Omental fat pad (tissue), 4 donors: ENCODE measurements at places on chromosomes 3 and 15.

- no peak for DNase-seq
Observed at GRCh38 chr3:172354931-172355499, 93.2 kb downstream of the GHSR start.

- no peak for DNase-seq
Observed at GRCh38 chr3:22887664-22888291, 315.3 kb upstream of the UBE2E2 start.

DNA sequence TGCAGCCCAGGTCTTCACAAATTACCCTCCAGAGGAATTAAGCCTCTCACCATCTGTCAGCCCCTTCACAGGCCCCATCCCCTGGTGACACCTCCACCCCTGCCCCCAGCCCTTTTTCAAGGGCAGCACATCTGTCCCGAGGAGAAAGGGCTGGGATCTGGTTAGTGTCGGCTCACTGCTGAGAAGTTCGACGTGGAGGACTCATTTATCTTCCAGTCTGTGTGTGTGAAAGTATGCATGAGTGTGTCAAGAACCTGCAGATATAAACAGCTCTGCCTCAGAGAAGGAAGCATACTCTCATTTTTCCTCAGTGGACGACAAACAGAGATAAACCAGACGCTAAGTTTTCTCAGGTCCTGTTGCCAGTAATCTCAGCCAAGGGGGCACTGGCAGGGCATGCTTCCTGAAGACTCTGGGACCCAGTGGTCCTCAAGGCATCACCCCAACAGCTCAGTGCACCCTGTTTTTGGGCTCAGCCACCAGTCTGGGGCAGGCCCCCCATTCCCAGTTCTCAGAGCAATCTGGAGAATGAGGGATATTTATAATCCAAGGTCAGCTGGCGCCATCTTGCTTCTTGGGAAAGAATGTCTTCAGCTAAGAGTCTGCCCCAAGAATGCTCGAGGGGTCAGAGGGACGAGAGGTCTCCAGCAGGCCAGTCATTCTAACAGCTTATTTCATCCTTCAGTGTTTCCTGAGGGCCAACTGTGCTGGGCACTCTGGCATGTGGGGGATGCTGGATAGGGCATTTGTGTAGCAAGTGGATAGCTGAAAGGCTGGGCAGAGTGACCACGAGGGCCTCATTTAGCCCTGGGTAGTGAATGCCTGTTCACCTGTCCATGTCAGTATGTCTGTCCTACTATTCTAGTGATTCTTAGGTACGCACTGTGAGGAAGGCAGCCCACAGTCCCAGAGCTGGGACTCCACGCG, 73.6 kb downstream of the ADCY5 start:
- no peak for DNase-seq

- DNase-seq: no peak
Observed at GRCh38 chr3:187013159-187013716, 82.9 kb downstream of the ST6GAL1 start.

- DNase-seq: no peak
Observed at GRCh38 chr3:183372911-183373310, 55.5 kb downstream of the MCF2L2 start.

DNA sequence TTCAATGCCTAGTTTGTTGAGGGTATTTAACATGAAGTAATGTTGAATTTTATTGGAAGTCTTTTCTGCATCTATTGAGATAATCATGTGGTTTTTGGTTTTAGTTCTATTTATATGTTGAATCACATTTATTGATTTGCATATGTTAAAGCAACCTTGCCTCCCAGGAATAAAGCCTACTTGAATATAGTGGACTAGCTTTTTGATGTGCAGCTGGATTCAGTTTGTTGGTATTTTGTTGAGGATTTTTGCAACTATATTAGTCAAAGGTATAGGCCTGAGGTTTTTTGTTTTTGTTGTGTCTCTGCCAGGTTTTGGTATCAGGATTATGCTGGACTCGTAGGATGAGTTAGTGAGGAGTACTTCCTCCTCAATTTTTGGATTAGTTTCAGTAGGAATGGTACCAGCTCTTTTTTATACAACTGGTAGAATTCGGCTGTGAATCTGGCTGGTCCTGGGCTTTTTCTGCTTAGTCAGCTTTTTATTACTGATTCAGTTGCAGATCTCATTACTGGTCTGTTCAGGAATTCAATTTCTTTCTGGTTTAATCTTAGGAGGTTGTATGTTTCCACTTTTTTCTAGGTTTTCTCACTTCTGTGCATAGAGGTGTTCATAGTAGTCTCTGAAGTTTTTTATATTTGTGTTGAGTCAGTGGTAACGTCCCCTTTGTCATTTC, 209.8 kb upstream of the RBMS3 start:
- DNase-seq: no peak

GRCh38 chr3:120680193-120680894, 1.7 kb downstream of the HGD start:
- no peak for DNase-seq

- DNase-seq: no peak
Observed at GRCh38 chr3:8635631-8636030, 9.0 kb downstream of the SSUH2 start.

DNA sequence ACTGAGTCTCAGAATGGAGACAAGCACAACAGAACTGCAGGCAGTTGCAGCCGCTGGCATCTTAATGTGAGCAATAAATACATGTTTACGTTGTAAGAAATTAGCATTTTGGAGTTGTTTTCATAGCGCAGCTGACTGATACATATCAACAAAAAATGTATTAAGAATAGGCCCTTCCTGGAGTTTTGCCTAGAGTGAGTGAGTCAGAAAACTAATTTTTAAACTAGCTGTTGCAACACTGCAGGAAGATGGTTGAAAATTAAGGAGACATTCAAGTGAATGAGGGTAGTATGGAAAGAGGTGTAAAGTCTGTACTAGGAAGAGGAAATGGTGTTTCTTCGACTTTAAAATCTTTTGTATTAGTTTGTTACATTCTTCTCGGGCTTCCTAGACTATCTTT, 39.6 kb upstream of the TIMP4 start:
- DNase-seq: no peak

- DNase-seq: no peak
Observed at GRCh38 chr3:17290894-17291293, 406.1 kb downstream of the PLCL2 start.

DNA sequence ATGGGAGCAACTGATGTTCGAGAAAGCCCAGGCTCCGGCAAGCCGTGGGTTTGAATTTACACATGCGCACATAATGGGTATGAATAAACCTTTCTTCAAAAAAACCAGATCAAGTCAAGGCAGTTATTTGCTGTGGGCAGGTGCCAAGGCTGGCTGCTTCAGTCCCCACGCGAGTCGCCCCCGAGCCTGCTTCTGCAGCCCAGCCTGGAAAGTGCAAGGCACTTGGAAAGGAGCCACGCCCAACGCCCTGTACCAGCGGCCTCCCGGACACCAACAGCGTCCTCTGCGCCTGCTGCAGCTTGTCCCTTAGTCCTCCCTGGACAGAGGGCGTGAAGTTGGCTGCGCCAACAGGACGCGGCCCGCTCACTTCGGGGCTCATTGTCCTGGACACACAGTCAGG, 68.9 kb downstream of the KLF15 start:
- no peak for DNase-seq

GRCh38 chr3:192155194-192155593, 572.1 kb downstream of the FGF12 start:
- no peak for DNase-seq

DNA sequence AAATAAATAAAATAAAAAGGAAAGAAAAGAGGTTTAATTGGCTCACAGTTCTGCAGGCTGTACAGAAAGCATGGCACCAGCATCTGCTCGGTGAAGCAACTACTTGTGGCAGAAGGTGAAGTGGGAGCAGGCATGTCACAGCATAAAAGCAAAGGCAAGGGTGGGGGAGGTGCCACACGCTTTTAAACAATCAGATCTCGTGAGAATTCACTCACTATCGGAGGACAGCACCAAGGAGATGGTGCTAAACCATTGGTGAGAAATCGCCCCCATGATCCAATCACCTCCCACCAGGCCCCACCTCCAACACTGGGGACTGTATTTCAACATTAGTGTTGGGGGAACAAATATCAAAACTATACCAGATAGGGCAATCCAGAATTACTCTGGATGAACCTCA, 15.3 kb downstream of the SCG3 start:
- no peak for DNase-seq

- DNase-seq: no peak
Observed at GRCh38 chr15:98647774-98648653, at the start of gene IGF1R. TSS of gene IGF1R (plus strand) at chr15:98648539. CDS start at chr15:98649582, 1,043 bp downstream.

DNA sequence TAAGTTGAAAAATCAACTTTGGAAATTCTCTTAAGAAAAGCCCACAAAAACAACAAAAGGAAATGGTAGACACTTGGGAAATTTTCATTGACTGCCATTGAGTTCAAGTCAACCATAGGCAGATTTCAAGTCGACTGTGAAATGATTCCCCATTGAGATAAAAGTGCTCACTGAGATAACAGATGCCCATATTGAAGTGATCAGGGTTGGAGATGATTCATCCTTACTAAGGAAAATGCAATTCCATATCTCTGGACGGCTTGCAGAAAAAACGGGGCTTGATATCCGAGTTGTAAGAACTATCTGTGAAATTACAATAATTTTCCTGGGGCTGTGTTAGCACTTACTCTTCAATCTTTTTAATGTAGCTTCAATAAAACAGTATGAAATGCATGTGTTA, 373.1 kb upstream of the THRB start:
- DNase-seq: no peak

DNA sequence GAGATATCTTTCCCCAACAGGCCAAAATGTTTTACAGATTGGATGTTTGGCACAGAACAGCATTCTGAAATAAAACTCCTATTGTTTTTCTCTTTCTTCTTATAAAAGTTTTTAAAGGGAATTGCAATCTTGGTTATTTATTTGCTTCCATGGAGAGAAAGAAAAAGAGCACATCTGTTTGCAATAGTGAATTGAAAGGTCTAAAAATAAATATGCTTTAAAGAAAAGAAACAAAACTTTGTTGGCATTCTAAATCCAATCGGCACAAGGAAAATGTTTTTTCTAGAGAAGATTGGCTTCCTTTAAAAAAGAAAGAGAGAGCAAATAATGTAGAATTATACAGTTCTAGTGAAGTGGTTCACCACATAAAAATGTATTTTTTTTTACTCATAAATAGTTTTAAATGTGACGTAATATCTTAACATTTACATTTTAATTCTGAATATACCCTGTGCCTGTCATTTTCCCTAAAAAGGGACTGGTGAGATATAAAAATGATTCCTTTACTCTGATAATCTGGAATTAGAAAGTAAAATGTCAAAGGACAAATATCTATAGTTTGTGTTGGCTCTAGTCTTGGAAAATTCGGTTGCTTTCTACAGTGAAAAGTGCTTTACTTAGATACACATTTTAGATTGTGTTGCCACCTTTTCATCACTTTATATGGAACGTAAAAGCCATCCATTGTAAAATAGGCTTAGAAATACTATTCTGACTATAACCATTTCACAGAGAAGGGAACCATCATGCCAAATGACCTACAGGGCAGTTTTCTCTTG, 257.4 kb upstream of the CBLB start:
- no peak for DNase-seq

DNA sequence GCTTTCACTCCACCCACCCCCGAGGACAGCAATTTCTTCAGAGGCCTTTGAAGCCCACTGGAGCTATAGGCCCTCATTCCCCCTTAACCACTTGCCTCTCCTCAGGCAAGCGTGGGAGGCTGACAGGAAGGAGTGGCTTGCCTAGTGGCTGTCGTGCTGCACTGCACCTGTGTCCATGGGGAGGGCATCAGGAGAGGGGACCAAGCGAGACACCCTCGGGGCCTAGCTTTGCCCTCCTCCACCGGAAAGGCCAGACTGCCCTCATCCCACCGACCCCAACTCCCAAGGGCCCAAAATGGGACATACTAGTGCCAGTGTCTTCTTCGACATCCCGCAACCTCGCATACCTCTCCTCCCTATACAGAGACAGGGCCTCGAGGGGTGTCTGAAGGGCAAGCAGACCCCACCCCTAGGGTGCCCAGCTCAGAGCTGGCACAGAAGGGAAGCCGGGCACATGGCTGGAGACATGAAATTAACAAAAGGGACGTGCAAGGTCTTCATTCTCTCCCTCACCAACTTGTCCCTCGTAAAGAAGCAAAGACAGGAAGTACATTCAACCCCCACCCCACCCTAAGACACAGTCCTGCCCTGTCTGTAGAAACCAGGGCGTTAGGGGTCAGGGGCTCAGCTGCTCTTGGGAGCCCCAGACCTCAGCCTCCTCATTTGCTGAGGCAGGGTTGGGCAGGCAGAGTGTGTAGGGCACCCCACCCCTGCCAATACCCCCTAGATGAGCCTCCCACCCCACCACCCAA, 24.3 kb downstream of the VIPR1 start:
- DNase-seq: no peak

DNA sequence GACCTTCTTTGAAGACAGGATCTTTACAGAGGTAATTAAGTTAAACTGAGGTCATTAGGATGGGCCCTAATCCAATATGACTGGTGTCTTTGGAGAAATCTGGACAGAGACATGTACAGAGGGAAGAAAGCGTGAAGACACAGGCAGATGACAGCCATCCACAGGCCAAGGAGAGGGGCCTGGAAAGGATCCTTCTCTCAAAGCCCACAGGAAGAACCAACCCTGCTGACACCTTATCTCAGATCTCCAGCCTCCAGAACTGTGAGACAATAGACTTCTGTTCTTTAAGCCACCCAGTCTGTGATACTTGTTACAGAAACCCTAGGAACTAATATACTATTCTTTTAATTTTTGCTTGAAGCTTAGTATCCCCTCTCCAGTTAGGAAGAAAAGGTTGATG, 74.2 kb downstream of the WDR76 start:
- DNase-seq: no peak

GRCh38 chr15:35737441-35737840, 191.5 kb upstream of the DPH6 start:
- no peak for DNase-seq

GRCh38 chr15:37291920-37292319, 191.6 kb upstream of the MEIS2 start:
- no peak for DNase-seq

GRCh38 chr3:45534632-45535031, 59.9 kb upstream of the LIMD1 start:
- no peak for DNase-seq

DNA sequence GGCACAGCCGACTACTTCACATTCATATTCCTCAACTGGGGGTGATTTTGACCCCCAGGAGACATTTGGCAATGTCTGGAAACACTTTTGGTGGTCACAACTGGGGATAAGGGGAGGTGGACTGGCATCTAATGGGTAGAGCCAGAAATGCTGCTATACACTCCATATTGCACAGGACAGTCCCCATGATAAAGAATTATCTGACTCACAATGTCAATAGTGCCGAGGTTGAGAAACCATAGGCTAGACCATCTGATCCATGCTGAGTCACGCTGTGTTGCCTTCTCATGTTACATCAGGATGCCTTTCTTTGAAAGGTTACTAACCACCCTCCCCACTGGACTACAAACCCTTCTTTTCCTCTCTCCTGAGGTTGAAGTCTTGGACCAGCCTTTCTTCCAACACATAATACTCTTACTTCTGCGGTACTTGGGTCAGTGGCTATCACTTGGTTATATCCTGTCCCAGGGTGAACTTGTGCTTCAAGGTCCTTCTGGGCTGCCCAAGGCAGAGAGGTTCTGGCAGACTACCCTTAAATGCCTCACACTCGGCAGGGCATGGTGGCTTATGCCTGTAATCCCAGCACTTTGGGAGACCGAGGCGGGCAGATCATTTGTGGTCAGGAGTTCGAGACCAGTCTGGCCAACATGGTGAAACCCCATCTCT, 68.8 kb downstream of the CTNNB1 start:
- DNase-seq: no peak
